ENCODE measurements at places on chromosomes 7 and 10. TPM values are rescaled to one million over a fixed set of nuclear protein-coding genes. Genes with fewer than 3 reads are reported as not detected.

- peak; percentile 86 for DNase-seq
These were observed 9.5 kb downstream of the ANKRD1 start for GRCh38 chr10:90911133-90912051.

Gene SHH
- total RNA-seq = 0.11 TPM

- peak; percentile 41 for DNase-seq
These were observed 91.7 kb downstream of the CFAP58 start for GRCh38 chr10:104445359-104445758.

DNA sequence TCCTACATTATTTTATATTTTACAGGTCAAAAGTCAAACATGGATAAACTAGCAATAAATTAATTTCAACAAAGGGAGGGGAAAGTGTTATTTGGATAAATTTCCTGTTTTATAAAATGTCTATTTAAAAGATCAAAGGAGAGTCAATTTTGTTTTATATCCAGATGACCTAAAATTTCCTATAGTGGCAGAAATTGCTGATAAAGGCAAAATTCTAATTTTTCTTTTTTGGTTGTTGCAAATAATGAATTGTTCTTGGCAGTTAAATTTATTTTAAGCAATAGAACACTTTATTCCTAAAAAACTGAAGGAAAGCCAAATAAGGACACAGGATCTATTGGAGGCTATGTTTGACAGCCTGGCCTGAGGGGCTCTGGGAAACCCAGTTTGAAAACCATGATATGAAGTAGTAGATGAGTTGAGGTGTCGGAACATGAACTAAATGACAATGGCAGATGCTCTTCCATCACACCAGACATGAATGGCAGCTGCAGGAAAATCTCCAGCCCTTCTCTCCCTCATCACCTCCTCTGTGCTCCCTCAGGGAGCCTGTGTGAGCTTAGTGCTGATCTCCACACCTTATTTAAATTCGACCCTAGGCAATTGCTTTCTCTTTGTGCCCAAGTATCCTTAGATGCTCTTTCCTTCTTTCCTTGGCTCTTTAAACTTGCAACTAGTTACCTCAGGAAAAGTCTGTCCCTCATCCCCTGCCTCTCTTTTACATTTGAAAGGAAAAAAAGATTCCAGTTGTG lies 395.0 kb downstream of the THSD7A start:
- DNase-seq = no peak

DNA sequence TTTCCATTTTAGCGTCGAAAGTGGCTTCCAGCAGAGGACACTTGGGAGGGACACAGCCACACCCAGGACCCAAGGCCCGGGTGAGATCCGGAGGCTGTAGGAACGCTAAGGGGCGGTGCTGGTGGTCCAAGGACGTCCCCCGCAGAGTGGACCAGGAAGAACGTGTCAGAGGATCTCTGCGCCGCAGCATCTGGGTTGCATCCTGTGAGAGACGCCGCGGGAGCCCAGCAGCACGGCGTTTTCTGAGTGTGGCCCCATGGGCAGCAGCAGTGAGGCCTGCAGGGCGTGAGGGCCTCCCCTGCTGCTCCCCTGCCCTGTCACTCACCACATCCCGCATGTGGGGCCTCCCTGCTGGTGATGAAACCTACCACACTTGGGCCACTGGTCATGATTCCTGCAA lies 40.5 kb upstream of the BNIP3 start:
- DNase-seq = no peak

Gene CLRN3
- total RNA-seq = not detected

DNA sequence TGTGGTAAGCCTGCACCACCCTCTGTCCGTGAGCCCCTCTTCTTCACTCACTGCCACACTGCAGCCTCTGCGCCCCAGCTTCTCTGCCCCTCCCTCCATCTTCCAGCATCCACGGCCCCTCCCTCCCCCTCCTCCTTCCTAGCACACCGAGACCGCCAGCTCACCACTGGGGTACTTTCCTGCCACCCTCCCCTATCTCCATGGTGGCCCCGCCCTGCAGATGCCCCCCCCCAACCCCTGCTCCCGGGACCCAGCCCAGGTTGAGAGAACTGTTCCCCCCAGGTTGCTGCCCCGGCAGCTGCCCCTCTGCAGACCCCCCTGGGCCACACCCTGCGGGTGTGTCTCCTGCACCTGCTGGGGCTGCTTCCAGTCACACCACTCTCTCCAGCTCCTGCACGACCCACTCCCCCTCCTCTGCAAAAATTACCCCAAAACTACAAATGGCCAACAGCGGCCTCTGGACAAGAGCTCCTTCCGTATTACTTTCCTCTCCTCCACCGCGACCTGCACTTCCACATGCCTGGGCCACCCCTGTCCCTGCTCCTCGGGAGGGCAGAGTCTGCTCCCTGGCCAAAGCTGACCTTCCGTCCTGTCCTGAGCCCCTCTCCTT lies 209.2 kb upstream of the PPP2R2D start:
- no peak for DNase-seq

- DNase-seq = no peak
These were observed 10.1 kb upstream of the KCNMA1 start for GRCh38 chr10:77647543-77648293.

Gene GPR15LG
- not detected for total RNA-seq

GRCh38 chr7:37323966-37324365 lies 124.7 kb downstream of the ELMO1 start:
- no peak for DNase-seq

DNA sequence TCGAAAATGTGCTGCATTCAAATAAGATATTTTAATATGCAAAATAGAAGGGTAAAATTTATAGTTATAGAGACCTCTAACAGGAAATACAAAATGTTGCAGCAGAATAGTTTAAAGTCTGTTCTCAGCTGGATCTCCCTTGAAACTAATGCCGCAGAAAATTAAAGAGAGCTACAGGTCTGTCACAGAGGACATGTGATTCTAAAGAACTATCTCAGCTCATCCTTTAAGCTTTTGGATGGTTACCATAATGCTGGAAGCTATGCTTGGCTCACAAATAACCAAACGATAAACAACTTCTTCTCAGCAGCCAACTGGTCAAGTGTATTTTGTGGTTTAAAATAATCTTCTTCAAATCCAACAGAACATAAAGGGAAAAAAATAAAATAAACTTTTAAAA lies 353.0 kb downstream of the PARD3 start:
- DNase-seq = no peak

Gene PLAU
- total RNA-seq = 1,570 TPM

GRCh38 chr10:36676321-36676720 lies 449.1 kb upstream of the ANKRD30A start:
- peak; percentile 53 for DNase-seq

- peak; percentile 83 for DNase-seq
These were observed 3.2 kb downstream of the UBE2H start for GRCh38 chr7:129949292-129950133.

DNA sequence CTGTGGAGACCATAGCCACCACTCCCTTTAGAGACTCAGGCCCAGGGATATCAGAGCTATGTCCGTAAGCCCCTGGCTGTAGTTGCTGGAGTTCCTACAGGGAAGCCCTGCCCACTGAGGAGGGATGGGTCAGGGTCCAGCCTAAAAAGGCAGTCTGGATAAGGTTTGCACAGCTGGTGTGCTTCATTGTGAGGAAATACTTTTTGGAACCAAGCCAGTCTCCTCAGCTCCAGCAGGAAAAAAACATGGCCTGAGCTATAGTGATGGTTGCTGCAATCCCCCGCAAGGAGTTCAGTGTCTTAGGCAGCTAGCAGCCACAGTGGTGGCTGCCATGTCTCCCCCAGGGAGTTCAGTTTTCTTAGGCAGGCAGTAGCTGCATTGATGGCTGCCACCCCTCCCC lies 52.6 kb upstream of the CYP2C8 start:
- no peak for DNase-seq

DNA sequence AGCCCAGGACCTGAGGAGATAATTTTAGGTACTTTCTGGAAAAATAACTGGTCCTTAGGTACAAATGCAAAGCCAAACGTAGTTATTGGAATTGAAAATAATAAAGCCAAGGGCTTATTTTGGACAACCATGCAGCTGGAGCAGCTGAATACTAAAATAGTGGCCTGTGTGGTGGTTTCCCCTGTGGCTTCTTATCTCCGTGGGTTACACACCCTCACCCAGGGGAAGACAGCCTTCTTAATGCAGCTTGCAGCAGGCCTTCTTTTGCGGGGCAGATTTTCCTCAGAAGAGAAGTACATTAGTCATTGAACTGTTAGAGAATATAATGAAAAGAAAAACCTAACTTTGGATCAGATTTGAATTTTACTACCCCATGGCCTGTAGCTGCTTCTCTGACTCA lies 133.5 kb downstream of the ST7 start:
- no peak for DNase-seq

DNA sequence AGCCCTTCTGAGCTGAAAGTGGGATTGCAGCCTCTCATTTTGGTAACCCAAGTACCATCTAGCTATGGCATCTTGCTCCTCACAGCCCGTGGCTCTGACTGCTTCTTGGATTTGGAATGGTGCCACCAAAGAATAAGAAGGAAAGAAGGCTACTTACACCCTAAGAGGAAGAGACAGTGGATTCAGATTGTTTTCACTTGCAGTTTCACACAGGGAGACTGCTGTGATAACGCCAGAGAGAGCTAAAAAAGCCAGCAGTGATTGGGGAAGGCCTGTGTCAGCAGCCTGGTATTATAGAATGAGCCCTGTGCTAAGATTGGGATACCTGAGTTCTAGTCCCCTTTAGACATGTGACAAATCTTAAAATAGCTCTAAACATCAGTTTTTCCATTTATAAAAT lies 3.6 kb upstream of the LRRC4 start:
- DNase-seq = no peak

Gene ADAMTS14
- 1.4 TPM for total RNA-seq

GRCh38 chr10:71343392-71343773 lies 24.3 kb downstream of the SLC29A3 start:
- DNase-seq = peak; percentile 61

DNA sequence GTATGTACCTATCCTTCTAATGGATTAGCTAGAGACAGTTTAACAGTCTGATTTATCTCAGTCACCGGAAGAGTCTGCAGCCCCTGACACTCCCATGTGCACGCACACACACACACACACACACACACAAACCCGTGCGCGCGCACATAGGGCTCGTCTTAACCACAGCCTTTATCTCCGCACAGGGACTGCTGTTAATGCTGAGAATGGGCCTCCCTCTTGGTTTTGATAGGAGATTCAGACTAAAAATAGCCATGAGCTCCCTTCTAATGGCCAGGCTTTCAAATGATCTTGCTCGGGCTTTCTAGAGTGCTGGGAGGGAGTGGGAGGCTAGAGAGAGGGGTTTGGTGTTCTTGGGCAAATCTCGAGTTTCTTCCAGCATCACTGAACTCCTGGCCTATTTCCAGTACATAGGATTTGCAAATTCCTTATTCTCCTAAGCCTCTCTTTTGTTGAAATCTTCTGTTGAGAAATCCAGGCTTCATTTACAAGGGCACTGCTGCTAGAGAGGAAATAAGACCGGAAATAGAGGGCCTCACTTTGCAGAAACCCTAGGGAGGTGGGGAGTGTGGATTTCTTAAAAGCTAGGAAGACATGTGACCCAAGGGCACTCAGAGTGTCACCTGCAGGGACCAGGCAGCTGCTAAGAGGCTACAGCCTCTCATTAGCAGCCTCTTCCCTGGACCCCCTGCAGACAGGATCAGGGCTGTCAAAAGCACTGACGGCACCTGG lies 2.4 kb downstream of the TMEM72 start:
- no peak for DNase-seq

DNA sequence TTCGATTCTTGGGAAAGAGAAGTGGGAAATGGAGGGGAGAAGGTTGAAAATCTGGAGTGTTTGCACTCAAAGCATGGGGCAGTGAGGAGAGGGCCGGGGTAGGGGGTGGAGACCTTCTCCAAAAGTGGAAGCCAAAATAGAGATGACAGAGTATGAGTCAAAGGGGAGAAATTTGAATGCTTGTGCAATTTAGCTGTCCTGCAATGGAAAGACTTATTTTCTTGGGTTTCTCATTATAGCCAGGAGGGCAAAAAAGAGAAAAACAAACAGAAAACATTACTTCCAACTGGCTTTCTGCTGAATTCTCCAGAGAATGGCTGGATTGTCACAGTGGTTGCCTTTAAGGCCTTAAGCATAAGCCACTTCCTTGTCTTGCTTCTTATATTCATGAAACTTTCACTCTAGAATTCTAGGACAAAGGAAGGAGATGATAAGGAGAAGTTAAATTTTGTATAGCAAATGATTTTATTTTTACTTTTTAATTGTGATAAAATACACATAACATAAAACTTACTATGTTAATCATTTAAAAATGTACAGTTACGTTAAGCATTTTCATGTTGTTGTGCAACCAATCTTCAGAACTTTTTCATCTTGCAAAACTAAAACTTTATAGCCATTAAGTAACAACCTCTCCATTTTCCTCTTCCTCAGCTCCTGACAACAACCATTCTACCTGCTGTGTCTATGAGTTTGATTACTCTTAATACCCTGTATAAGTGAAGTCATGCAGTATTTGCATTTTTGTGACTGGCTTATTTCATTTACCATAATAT lies 100.2 kb downstream of the GPR85 start:
- DNase-seq = peak; percentile 23

Gene CPA4
- total RNA-seq = 10.1 TPM

Gene INSYN2A
- total RNA-seq = not detected

- DNase-seq = peak; percentile 10
These were observed 57.3 kb downstream of the GBF1 start for GRCh38 chr10:102302611-102303010.

DNA sequence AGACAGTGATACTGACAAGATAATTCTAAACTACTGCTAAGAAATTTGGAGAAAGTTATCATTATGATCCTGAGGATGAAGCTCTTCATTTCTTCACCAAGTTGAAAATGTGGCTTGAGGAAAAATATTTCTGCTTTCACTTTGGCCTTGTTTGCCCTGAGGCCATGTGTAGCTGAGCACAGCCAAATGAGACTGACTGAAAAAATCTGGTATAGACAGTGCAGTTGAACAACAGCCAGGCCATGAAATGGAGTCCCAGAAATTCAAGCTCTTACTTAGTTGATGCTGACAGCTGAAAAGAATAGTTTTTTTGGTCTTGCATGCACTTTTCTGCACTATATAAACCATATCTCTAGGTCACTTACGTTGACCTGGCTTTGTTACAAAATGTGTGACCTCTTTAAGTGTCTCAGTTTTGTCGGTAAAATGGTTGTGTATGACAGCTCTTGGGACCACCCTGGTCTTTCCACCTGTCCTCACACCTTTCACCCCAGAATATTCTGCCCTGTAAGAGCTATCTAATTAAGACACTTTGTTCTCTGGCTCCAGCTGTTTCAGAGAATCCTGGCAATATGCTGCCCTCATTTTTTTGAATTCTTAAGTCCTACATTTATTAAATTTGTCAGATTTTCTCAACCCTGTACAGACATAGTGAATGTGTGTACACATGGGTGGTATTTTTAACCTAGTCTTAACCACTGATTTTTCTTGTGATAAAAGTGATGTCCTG lies 91.3 kb downstream of the CD36 start:
- peak; percentile 43 for DNase-seq

GRCh38 chr7:32921896-32922295 lies 30.3 kb upstream of the KBTBD2 start:
- no peak for DNase-seq

- DNase-seq = peak; percentile 40
These were observed 43.2 kb downstream of the CCNY start for GRCh38 chr10:35379226-35380137.

Gene AGMO
- total RNA-seq = not detected
